ENCODE measurements at places on chromosomes 1 and 21. TPM values are rescaled to one million over a fixed set of nuclear protein-coding genes. Genes with fewer than 3 reads are reported as not detected.

DNA sequence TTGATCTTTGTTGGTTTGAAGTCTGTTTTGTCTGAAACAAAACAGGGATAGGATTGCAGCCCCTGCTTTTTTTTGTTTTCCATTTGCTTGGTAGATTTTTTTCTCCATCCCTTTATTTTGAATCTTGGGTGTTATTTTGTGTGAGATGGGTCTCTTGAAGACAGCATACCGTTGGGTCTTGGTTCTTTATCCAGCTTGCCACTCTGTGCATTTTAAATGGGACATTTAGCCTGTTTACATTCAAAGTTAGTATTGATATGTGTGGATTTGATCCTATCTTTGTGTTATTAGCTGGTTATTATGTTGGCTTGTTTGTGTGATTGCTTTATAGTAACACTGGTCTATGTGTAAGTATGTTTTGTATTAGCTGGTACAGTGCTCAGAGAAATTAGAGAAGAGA is 40.9 kb downstream of the GIPC2 start:
- H3K36me3 ChIP-seq: peaks cover 5% of the 10 kb centered on the region
- no peak for DNase-seq
- no peaks in the 10 kb centered on the region for H3K4me1 ChIP-seq
- no peak overlapping the region for H3K4me3 ChIP-seq
- H3K27me3 ChIP-seq: peaks cover 6% of the 10 kb centered on the region
- no peak overlapping the region for H3K27ac ChIP-seq

- no peak for DNase-seq
- no peaks in the 10 kb centered on the region for H3K4me1 ChIP-seq
- peaks cover 4% of the 10 kb centered on the region for H3K27me3 ChIP-seq
- no peak overlapping the region for H3K4me3 ChIP-seq
Measured at GRCh38 chr1:55310505-55310971, 95.4 kb upstream of the USP24 start.

The CFHR1 gene
- total RNA-seq: not detected

DNA sequence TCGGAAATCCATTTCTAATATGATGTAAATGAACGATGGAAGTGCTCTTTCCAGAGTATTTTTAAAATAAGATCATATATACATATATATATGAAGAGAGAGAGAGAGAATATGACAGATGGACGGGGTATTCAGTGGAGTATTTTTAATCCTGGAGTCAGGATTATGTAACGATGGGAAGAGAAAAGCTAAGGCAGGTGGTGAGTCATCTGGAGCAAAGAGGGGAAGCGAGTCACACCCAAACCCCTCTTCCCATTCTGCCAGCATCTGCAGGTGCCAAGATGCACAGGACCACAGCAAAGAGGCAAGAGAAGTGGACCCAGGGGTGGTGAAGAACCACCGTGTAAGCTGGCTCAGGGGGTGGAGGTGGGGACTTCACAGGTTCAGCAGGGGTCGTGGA is 102.7 kb upstream of the GRIK3 start:
- DNase-seq: no peak
- no peaks in the 10 kb centered on the region for H3K36me3 ChIP-seq
- H3K4me3 ChIP-seq: no peak overlapping the region

DNA sequence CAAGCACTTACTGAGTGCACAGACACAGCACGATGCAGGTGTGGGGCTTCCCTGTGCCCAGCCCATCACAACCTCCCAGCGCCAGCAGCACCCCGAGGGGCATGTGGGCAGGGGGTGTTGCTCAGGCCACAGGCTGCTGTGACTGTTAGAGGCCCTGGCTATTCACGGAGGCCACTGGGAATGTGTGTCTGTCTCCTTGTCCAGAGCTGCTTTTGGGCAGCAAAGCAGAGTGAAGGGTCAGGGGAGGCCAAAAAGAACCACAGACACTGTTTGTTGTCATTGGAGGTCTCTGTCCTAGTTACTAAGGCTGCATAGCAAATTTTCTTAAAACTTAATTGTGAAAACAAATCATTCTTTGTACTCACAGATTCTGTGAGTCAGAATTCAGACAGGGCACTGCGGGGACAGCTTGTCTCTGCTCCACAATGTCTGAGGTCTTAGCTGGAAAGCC is 49.6 kb downstream of the TNFRSF8 start:
- no peak for DNase-seq
- peaks cover 16% of the 10 kb centered on the region for H3K4me1 ChIP-seq
- no peak overlapping the region for H3K4me3 ChIP-seq
- no peak overlapping the region for H3K27ac ChIP-seq
- H3K36me3 ChIP-seq: no peaks in the 10 kb centered on the region
- H3K27me3 ChIP-seq: no peaks in the 10 kb centered on the region

DNA sequence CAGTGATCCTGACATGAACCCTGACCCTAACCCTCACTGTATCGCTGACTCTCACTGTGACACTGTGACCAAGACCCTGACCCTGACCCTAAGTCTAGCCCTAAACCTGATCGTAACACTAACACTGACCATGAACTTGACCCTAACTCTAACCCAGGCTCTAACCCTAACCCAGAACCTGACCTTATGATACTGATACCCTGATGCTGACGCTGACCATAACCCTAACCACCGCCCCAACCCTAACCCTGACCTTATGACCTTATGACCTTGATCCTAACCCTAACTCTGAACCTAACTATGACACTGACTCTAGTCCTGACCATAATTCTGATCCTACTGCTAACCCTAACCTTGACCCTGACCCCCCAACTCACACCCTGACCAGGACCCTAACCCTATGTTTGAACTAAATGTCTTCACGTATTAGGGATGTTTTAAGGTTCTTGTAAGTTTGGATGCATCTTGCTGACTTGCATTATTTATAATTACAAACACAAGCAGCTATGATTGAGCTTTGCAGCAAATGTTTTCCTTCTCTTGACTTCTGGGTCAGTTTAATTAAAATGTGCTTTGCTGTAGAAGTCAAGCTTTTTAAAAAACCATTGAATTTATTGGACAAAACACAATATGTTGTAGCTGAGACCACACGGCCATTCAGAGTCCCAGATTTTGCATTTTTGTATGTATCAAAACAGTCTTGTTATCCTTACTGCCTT is 23.9 kb upstream of the PRSS38 start:
- H3K27me3 ChIP-seq: peaks cover 3% of the 10 kb centered on the region
- peaks cover 7% of the 10 kb centered on the region for H3K4me1 ChIP-seq
- H3K36me3 ChIP-seq: no peaks in the 10 kb centered on the region

The LCE3D gene
- not detected for total RNA-seq

The RYR2 gene
- total RNA-seq: not detected

- no peaks in the 10 kb centered on the region for H3K4me1 ChIP-seq
- no peak overlapping the region for H3K27ac ChIP-seq
- no peaks in the 10 kb centered on the region for H3K27me3 ChIP-seq
- H3K4me3 ChIP-seq: no peak overlapping the region
- no peaks in the 10 kb centered on the region for H3K36me3 ChIP-seq
- no peak for DNase-seq
Measured at GRCh38 chr1:50295566-50295965, 127.7 kb downstream of the DMRTA2 start.

DNA sequence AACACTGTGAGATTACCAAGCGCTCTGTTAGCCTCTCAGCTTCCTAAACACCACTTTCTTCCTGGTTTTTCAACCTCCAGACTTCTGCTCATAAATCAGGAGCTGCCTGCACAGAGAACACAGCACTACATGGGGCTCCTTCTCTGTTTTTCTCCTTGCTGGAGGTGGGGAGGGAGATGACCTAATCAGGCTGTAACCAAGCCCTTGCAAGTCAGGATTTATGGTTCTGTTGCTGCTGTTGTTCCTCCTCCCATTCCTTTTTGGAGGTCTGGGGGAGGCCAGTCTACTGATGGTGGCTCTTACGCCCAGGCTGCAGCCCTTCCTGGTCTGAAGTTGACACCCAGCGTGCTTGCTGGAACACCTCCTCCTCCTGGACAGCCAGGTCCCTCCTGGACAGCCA is 80.9 kb upstream of the AJAP1 start:
- H3K4me1 ChIP-seq: no peaks in the 10 kb centered on the region
- H3K27ac ChIP-seq: no peak overlapping the region
- no peak overlapping the region for H3K4me3 ChIP-seq
- H3K27me3 ChIP-seq: peaks cover 2% of the 10 kb centered on the region
- H3K36me3 ChIP-seq: no peaks in the 10 kb centered on the region

All from activated CD8-positive, alpha-beta T cell treated with anti-CD3 and anti-CD28 coated beads, Interleukin-2, amount 10 ng/mL, durations not matched to agents 7 days and 5 days (primary cell).